ENCODE measurements at places on chromosomes 4 and X. TPM values are rescaled to one million over a fixed set of nuclear protein-coding genes. Genes with fewer than 3 reads are reported as not detected.

Gene GNL3L
- total RNA-seq, result 74.5 TPM

Gene HTN1
- total RNA-seq, result not detected

Gene FATE1
- not detected for total RNA-seq

Gene VEGFC
- 24.6 TPM for total RNA-seq

Gene FAM114A1
- 162 TPM for total RNA-seq

Gene USP17L30
- not detected for total RNA-seq

Gene TMEM255A
- total RNA-seq, result not detected
